ENCODE measurements at places on chromosomes 3 and 15. TPM values are rescaled to one million over a fixed set of nuclear protein-coding genes. Genes with fewer than 3 reads are reported as not detected.

- no peak for DNase-seq
These were observed 1505.0 kb downstream of the SI start for GRCh38 chr3:163573324-163573723.

Gene GNB5
- polyA plus RNA-seq: 73.7 TPM

DNA sequence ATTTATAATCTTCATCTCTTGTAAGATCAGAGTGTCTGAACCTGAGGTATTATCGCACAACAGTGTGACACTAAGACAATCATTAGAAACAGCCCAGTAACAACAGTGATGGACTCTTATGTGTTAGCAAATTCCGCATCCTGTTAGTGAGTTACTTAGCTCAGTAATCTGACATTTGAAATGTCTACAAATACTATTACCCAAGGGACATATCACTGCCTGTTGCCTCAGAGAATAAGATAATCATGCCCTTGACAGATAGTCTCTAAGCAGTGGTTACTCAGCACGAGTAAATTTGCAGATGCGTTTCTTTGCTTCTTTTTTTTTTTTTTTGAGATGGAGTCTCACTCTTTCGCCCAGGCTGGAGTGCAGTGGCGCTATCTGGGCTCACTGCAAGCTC lies 13.4 kb upstream of the RTP1 start:
- DNase-seq: no peak

DNA sequence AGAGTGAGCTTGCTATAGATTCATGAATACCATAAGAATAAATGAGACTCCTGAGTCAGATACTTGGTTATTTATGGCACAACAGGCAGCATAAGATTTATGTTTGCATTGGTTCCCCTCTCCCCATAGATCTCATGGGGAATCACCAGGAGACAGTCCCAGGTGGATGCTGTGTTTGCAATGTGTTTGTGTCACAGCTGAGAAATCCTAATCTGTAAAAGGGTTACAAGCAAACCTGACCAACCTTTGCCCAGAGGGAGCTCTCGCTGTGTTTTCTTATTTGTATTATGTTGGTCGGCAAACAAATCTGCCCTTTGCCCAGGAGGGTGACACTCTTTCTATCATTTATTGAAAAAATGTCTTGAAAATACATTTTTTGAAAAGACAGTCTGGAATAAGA lies 236.2 kb downstream of the ZPLD1 start:
- no peak for DNase-seq

- no peak for DNase-seq
These were observed 59.6 kb downstream of the CD200R1L start for GRCh38 chr3:112786881-112787579.

All from SK-N-SH (cell line).